ENCODE measurements at places on chromosomes 12 and 14. TPM values are rescaled to one million over a fixed set of nuclear protein-coding genes. Genes with fewer than 3 reads are reported as not detected.

TEDC1 gene
- 50.2 TPM for total RNA-seq

CACNA2D4 gene
- 35.2 TPM for total RNA-seq

SNRPF gene
- total RNA-seq = 28.3 TPM

MYF6 gene
- total RNA-seq = not detected

KRT86 gene
- 1.2 TPM for total RNA-seq

GPR135 gene
- total RNA-seq = 1.0 TPM

SLC10A1 gene
- not detected for total RNA-seq

IAPP gene
- not detected for total RNA-seq

Measured in HT1080 (cell line).